ENCODE measurements at places on chromosomes 6 and 20. TPM values are rescaled to one million over a fixed set of nuclear protein-coding genes. Genes with fewer than 3 reads are reported as not detected.

GRCh38 chr20:36717657-36718056, 28.2 kb downstream of the NDRG3 start:
- DNase-seq = no peak
- no peak overlapping the region for H3K27ac ChIP-seq
- H3K4me3 ChIP-seq = no peak overlapping the region
- no peaks in the 10 kb centered on the region for H3K27me3 ChIP-seq

PTCRA gene
- total RNA-seq = 2.1 TPM

UNC5CL gene
- 2.3 TPM for total RNA-seq

- H3K4me3 ChIP-seq = no peak overlapping the region
- H3K27me3 ChIP-seq = peaks cover 13% of the 10 kb centered on the region
- no peak overlapping the region for H3K27ac ChIP-seq
- no peaks in the 10 kb centered on the region for H3K36me3 ChIP-seq
Measured at GRCh38 chr6:168681748-168682147, 240.8 kb downstream of the SMOC2 start.

Measured in left lung (tissue), 14 donors.